ENCODE measurements at places on chromosomes 12 and 14.

DNA sequence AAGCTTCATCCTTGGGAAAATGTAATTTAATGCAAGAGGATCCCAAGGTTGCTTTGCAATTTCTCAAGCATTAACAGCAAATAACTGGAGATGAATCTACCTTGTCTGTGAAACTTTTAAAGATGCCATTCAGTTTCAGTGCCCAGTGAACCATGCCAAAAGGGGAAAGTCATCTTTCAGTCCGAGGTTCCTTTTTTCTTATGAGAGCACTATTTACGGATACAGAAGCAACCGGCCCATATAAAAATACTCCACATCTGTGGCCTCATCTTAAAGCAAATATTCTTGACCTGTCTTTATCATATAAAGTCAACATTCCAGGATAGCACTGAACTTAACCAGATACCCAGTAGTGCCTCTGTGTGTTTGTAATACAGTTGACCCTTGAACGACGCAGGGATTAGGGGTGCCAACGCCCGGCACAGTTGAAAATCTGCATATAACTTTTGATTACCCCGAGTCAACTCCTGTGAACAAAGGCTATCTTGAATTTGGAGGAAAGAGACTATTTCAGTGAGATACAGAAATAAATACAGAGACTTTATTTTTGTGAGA lies 209.4 kb downstream of the PCNX1 start:
- no peak for ATAC-seq

DNA sequence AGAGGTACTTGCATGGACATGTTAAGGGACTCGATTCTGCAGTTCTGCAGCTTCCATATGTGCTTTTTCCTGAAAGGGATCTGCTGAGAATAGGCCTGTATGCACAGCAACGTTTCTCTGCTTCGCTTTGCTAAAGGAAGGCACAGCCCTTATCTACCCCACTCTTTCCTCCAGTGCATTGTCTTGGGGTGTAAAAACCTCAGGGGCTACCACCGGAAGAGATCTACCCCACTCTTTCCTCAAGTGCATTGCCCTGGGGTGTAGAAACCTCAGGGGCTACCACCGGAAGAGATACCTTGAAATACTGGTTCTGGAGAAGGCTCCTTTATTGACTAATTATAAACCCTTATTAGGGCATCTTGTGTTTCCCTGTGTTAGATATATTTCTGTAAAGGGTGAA lies 52.9 kb downstream of the SEL1L start:
- no peak for ATAC-seq

DNA sequence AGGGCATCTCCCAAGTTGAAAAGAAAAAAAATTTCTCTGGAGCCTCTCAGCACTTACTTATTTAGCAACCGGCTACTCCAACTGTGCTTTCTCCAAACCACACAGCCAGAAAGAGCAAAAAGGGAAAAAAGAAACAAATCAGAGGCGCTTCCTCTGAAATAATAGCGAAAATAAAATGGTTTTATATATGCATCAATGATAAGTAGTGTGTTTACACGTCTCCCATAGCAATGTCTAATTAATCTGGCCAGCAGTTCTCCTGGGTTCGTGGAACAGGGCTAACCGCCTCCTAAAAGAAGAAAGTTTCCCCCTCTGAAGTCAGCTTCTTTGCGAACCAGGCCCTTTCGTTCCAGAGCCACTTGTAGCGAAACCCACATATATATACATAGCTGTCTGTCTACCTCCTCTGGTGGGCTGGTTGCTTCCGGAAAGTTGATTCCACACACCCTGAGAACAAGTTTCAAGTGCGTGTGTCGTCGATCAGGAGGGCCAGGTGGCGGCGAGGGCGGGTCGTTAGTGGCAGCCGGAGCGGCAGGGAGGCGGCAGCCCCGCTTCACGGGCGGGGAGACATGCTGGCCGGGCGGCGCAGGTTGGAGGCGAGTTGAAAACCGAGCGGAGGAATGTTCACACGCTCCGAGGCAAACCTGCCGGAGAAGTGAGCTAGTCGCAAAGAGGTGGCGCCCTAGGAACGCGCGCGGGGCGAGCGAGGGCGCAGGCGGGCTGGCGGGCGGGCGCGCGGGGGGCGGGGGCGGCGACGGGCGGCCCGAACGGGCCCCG lies 2.7 kb downstream of the PTHLH start:
- ATAC-seq = peak; percentile 39

GRCh38 chr12:85835426-85836196 lies 598 bp downstream of the RASSF9 start:
- ATAC-seq = no peak

- no peak for ATAC-seq
Observed at GRCh38 chr12:102371165-102371564, 109.2 kb downstream of the IGF1 start.

- no peak for ATAC-seq
Observed at GRCh38 chr12:76883151-76883550, 4.3 kb upstream of the CSRP2 start.

DNA sequence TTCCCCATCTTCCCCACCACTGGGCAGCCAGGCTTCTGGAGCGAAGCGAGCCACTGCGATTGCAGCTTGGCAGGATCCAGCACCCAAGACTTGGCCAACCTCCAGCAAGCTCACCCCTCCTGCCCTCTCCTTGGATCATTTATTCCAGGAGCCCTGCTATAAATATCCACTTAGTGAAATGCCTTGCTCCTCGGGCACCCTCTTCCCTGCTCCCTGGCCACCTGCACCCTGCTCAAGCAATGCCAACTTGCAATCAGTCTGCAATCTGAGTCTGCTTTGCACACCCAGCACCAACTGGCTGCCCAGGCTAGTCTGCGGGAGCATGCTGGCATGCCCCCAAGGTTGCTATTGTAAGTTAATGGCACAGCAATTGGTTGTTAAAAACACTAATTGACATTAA lies 666.0 kb downstream of the MED13L start:
- no peak for ATAC-seq

DNA sequence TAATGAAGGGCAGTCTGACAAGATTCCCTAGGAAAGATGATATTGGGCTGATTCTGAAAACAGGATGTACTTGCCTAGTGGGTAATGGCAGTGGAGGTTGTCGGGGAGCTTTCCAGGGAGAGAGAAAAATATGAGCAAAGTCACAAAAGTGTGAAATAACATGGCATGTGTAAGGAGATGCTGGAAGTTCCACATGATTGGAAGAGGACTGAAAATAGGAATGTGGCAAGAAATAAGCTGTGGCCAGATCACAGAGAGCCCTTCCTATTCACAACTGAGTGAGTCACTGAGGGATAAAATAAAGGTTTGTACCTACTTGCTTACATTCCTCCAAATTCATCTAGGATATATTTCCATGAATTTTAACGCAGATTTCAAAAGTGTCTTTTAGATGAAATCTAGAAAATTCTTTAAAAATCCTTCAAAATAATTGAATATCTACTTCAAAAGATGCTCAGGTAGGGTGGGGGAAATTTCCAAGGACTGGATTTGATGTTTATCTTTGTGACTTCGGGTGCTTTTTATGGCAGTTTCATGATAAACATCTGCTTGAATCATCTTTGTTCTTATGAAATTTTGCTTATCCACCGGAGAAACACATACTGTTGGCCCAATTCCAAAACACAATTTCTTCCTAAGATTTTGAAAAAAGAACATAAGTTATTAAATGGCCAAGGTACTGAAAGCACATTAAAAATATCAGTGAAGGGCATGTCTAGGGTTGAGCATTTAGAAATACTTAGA lies 36.3 kb upstream of the SLC2A13 start:
- no peak for ATAC-seq

DNA sequence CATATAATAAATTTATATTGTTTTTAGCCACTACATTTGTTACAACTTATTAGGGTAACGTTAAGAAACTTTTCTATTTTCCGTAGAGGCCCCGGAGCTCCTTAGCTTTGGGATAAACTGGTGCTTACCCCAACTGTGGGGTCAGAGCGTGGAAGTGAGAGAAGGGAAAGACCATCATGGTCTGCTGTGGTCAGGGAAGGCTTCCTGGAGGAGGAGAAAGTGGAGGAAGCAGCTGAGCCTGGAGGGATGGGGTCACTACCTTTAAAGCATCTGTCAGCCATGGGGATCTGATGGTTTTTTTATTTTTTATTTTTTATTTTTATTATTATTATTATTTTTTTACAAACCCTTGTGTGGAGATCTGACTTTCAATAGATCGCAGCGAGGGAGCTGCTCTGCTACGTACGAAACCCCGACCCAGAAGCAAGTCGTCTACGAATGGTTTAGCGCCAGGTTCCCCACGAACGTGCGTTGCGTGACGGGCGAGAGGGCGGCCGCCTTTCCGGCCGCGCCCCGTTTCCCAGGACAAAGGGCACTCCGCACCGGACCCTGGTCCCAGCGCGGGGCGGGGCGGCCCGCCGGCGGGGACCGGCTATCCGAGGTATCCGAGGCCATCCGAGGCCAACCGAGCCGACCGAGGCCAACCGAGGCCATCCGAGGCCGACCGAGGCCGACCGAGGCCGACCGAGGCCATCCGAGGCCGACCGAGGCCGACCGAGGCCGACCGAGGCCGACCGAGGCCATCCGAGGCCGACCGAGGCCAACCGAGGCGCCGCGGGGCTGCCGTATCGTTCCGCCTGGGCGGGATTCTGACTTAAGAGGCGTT lies 1101.2 kb upstream of the TMEM132C start:
- peak; percentile 88 for ATAC-seq

GRCh38 chr14:50677527-50678063 lies 9.5 kb upstream of the SAV1 start:
- ATAC-seq = no peak

Measured in motor neuron (in vitro differentiated cells).